NCI-H226 (cell line): ENCODE measurements at places on chromosomes 2 and 18.
A peak's percentile ranks its signal among the peaks of the same experiment; 100 is the strongest.

GRCh38 chr2:19171409-19171808 lies 187.0 kb downstream of the OSR1 start:
- DNase-seq = no peak

GRCh38 chr2:241289597-241289996 lies 25.9 kb downstream of the HDLBP start:
- DNase-seq = no peak

DNA sequence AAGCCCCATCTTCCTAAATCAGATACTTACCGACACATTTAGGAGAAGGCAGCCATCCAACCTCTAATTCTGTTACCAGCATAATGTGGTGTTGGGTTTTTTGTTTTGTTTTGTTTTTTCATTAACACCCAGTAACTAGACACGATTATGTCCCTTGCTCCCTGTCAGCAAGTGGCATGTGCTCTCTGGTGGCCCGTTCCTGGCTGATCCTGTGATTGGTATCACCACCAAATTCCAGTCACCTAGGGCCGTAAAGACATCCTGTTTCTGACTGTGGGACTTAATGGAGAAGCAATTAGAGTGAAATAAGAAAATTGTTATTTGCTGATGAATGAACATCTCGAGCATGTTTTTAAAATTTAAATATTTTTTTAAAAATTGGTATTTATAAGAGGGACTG lies 5.9 kb upstream of the DLX1 start:
- no peak for DNase-seq

DNA sequence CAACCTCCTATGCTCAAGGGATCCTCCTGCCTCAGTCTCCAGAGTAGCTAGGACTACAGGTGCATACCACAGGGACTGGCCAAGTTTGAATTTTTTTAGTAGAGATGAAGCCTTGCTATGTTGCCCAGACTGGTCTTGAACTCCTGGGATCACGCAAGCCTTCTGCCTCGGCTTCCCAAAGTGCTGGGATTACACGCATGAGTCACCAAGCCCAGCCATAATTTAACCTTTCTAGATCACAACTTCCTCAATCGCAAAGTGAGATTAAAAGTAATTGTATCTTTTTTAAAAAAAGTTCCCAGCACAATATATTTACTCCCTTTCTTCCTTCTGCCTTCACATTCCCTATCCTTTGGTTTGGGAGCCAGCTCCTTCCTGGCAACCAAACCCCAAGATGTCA lies 5.8 kb upstream of the PPP1CB start:
- DNase-seq = no peak

- DNase-seq = peak; percentile 33
These were observed at the start of gene CRACDL for GRCh38 chr2:98935777-98936352. Gene CRACDL (minus strand): TSS chr2:98936225. CDS start chr2:98846800, 89,425 bp downstream.

DNA sequence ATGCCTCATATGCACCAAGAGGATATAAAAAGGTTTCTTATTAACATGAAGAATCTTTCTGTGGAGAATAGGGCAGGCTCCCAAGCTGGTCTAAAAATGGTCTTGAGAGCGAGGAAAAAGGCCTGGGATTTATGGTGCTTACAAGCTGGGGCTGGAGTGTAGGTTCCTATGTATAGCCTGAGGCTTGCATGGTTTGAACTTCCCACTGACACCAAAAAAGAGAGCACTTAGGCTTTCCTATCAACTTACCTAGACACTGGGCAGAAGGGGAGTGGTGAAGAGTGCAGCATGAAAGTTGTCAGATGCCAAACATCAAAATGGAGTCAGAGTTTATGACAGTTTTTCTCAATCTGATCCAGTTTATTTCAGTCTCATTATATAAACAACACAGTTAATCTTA lies 784.6 kb downstream of the LRRTM4 start:
- DNase-seq = no peak

DNA sequence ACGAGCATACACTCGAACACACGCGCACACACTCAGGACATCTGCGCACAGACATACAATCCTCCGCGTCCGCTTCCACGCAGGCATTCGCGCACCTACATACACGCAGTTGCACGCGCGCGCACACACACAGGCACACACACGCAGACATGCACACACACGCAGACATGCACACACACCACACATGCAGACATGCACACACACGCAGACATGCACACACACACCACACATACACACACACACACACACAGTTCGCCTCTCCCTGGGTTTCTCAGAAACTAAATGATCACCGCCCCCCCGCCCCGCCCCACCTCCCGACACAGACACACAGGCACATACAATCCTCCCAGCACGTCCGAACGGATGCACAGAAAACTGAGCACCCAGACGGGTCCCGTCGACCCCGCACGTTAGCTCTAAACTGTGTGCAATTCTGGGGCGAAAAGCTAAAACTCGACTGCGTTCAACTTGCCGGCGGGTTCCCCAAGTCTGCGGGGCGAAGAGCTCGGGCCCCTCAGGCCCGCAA lies 1.0 kb downstream of the EPHA4 start:
- DNase-seq = no peak

- no peak for DNase-seq
These were observed 118.6 kb downstream of the ACVR1 start for GRCh38 chr2:157757500-157757899.

DNA sequence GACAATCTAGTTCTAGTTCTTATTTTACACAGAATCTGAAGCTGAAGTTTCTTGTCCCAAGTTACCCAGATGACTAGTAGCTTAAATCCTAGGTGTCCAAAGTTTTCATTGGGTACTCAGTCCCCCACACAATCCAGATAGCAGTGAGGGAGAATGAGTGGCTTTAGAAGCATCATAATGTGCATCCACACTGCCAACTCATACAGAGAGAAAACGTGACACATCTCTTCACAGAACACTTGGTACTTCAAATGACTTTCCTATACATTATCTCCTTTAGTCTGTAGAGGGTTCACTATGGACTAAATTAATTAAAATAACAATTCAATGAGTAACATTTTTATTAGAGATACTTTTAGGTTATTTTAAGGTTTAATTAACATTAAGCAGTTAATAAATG lies 45.2 kb downstream of the STRADB start:
- no peak for DNase-seq

DNA sequence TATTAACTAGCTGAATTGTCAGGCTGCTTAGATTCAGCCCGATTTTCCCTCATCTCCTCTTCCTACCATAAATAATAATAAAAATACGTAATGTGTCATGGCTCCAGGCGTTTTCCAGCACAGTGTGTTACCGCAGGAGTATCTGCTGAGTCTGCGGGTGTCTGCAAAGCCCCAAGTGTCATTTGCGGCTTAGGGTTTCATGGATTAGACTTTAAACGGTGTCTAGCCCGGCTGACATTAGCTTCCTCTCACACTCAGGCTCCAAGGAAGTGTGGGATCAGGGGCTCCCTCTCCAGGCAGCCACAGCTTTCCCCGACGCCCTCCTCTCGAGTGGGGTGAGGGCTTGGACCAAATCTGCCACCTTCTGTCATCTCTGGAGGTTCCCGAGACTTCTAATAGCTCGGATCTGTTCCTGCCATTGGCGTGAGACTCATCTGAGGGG lies 14.1 kb upstream of the HOXD1 start:
- DNase-seq = no peak

DNA sequence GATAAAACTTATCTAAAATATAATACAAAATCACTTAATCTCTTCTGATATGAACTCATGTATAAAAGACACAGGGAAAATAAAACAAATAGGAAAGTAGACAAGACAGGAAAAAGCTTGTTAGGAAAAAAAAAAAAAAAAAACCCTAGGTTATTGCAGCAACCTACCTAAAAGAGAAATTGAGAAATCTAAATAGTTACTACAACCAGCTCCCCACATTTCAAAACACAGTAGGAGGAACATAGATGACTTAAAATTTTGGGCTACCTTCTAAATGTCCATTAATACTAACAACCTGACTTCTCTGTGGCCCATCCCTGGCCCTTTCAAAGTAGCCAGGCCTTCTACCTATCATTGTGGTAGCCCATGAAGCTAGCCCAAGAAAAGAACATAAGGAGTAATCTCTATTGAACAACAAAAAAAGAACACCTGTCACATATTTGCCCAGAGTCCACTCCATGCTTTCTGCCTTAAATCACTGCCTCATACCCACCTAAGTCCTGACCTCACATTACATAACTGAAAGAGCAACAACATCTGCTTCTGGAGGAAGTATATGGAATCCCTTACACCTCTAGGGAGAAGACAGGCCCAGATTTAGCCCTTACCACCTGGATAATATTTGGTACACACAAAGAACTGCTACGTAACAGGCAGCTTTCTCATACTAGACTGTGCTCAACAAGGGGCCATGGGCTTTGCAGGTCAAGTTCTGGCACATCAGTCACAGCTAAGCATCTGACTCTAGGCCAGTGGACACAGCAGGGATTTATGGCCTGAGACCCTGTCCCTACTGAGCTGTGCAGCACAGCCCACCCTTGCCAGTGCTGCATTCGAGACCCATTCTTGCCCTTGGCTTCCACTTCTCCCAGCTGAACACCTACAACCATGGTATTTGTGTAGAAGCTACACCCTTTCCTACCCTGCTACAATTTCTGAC lies 8.5 kb downstream of the SUCLG1 start:
- no peak for DNase-seq

DNA sequence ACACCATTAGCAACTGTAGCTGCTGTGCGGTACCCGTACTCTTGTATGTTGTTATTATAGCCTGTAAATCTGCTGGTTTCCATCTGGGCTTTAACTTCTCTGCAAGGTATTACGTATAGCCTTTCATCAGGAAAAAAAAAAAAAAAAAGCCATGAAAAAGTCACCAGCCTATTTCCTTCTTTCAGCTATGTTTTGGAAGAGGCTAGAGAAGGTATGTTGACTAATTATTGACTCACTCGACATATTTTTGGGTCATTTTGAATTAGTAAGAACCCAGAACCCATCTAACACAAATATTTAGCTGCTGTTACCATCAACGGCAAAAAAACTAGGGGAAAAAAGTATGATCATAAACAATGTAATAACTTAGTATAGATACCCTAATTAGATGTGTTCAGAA lies 1395.6 kb downstream of the SUCLG1 start:
- DNase-seq = no peak

- DNase-seq = no peak
These were observed 71.8 kb upstream of the STAM2 start for GRCh38 chr2:152247337-152247695.

- peak; percentile 93 for DNase-seq
These were observed 80.5 kb upstream of the ITPRID2 start for GRCh38 chr2:181810823-181811695.

- DNase-seq = no peak
These were observed 194.4 kb downstream of the TMX3 start for GRCh38 chr18:68520406-68521075.

GRCh38 chr2:109170645-109171044 lies 41.6 kb downstream of the SH3RF3 start:
- DNase-seq = no peak

GRCh38 chr2:175880-176820 lies 87.7 kb downstream of the SH3YL1 start:
- DNase-seq = no peak

DNA sequence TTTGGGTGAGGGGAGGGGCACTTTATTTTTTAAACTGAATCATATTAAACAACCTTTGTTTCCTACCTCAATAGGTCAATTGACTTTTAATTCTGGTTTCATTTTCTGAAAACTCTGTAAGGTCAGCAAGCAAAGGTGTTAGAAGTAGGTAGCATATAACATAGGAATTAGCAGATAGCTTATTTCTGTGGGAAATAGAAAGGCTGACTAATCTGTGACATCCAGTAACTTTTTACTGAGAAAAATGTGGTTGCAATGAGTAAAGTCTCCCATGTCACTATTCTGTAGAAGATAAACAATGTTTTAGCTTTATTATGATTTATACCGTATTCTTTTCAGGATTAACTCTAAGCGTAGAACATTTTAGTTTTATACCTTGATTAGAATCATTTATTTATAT lies 240.4 kb downstream of the PLCL1 start:
- DNase-seq = no peak

DNA sequence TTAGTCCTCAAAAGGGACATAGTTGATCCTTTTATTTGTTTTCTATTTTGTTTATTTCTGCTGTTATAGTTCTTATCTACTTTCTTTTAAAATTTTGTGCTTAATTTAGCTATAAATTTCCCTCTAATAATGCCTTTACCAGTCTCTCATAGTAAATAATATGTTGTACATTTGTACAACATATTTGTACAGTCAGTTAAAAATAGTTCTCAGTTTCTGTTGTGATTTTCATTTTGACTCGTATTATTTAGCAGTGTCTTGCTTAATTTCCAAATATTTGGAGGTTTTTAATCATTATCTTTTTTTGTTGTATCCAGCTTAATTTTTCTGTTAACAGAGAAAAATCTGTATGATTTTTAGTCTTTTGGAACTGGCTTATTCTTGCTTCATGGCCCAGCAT lies 443.6 kb upstream of the TRIB2 start:
- no peak for DNase-seq

GRCh38 chr2:121583555-121583954 lies 52.9 kb downstream of the RNU4ATAC start:
- DNase-seq = no peak

DNA sequence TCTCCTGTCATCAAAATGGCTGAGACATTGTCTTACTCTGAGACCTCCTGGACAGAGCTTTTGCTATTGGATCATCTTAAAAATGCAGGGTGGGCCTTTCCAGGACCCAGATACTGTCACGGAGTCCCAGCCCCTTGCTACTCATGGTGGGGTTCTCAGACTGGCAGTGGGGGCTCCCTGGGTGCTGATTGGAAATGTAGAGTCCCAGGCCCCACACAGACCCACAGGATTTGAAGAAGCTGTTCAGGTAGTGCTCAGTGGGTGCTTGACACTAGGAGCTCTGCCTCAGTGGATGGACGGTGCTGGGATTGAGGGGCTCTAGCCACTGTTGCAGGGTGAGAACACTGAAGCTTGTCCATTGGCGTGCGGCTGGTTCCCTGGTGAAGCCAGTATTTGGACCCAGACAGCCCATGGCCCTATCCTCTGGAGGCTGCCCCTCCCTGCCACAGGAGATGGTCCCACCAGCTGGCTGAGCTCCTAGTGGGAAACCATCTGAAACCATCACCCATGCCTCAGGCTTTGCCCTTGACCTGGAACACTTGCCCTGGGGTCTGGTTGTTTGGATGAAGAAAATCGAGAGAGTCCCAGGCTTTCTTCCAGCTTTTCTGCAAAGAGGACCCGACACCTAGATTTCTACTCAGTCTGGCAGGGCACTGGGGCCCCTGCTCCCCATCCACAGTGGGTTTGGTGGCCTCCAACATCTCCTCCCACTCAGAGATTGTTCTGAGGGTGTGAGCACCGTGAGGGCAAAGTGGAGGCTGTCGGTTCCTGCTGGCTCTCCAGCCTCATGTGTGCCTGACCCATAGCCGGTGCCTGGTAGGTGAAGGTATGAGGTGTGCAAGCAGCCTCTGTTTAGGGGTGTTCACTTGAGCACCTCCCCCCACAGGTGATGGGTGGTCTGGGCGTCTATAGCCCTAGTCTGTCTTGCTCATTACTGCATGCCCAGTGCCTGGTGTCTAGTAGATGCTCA lies 30.1 kb downstream of the MROH2A start:
- DNase-seq = no peak

GRCh38 chr2:216501854-216502253 lies 3.2 kb downstream of the RPL37A start:
- no peak for DNase-seq

DNA sequence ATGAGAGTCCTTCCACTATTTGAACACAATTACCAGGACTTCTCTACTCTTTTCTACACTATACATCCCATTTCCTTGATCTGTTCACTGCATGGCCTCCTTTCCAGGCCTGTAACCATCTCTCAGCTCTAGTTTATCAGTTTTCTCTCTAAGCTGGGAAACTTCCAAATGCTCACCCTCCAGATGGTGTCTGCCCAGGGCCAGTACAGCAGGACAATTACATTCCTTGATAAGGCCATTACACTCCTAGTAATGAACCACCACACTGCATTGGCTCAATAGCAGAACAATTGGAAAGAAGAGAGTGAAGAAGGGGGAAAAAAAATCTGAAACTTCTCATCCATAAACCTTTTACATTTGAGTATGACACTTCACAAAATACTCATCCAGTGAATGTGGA lies 359.1 kb downstream of the ALK start:
- DNase-seq = no peak
